M059J (cell line): ENCODE measurements at places on chromosomes 2 and 18.

GRCh38 chr2:235781775-235782174 lies 287.9 kb downstream of the AGAP1 start:
- DNase-seq, result no peak

DNA sequence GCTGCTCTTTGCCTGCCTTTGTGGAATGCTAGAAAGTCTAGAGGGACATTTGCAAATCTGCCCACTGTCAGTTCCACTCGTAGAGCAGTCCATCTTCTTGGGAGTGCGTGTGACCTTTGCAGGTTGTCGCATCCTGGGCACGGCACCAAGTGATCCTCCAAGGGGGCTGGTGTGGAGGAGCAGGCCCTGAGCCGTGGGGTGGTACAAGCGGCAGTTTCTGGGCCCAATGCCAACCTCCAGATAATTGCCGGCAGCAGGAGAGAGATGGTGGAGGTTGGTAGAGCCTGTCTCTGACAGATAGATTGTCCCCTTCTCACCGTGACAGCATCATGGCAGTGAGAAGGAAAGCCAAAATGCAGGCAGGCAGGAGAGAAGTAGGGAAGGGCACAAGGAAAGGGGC lies 150.7 kb upstream of the SLC14A2 start:
- DNase-seq, result no peak

GRCh38 chr2:191432121-191432520 lies 186.9 kb downstream of the MYO1B start:
- DNase-seq, result no peak

- peak; percentile 22 for DNase-seq
These were observed 722 bp downstream of the ACSL3 start for GRCh38 chr2:222861411-222862105.

GRCh38 chr2:103365071-103365470 lies 603.2 kb downstream of the TMEM182 start:
- DNase-seq, result no peak

GRCh38 chr18:56309104-56309503 lies 329.3 kb downstream of the TXNL1 start:
- no peak for DNase-seq

- DNase-seq, result no peak
These were observed 6.7 kb downstream of the GYPC start for GRCh38 chr2:126662621-126663020.

GRCh38 chr2:107308835-107309234 lies 422.9 kb upstream of the ST6GAL2 start:
- DNase-seq, result no peak

DNA sequence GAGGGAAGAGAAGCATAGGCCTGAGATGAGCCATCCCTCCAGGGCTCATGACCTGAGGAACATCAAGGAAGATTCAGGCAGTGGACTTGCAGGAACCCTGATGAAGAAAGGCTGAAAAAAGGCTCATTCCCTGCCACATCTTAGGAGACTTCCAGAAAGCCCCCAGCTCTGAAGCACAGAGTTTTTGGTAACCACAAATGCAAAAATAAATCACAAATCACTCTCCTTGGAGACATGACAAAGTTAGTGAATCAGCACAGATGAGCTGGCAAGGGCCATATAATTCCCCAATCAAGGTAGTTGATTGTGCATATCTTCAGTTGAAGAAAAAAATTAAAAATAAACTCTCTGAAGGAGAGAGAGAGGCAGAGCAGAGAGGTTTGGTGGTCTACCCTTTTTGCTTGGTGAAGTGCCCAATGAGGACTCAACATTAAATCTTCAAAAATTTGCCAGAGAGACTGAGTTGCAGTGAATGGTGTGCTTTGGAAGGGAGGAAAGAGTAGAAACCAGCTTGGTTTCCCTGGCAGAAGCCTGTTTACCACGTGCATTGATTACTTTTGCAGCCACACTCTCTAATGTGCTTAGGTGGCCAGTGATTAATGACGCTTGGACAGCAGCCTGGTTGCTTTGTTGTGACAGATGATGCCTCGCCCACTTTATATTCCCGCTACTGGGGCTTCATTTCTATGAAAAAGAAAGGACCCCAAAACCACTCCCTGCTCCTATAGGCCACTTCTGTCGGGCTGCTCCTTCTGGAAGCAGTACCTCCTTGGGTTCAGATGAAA lies 257.4 kb upstream of the SLC14A2 start:
- DNase-seq, result peak; percentile 82

- DNase-seq, result peak; percentile 86
These were observed 40.6 kb upstream of the MAP2 start for GRCh38 chr2:209383212-209383611.

DNA sequence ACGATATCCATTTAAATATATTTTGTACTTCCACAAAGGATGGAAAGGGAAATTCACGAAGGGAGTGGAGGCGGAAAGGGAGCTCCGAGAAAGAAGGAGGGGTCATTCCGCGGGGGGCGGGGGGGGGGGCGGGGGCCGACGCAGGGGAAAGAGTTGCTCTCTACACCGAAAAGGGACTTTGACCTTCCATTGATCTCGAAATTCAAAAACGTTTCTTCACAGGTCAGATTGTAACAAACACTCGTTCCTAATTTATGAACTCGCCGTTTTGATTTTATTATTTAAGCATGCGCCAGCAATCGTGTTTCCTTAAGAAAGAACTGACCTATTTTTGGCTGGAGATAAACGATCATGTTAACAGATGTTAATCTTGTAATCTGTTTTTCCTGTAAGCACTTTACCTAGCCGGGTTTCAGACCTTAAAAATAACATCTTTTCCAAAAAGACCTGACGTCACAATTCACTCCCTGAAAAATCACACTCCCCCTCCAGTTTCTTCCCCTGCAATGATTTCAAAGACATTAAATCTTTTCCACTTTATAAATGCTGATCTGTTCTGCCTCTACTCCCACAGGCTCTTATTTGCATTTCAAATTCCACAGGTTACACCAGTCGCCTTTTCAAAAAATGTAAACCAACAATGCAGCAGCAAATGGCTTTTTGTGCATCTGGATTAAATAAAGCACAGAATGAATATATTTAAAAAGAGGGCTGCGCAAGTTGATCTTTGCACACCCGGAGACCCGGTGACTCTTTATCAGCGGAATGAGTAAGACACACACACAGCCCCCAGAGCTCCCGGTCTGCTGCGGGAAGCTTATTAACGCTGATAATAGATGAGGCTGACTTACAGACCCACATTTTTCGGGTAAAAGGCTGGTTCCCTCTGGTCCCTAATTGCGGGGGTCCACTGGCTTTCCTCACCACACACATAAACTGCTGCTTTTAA lies 1.6 kb downstream of the ZNF516 start:
- DNase-seq, result peak; percentile 38

DNA sequence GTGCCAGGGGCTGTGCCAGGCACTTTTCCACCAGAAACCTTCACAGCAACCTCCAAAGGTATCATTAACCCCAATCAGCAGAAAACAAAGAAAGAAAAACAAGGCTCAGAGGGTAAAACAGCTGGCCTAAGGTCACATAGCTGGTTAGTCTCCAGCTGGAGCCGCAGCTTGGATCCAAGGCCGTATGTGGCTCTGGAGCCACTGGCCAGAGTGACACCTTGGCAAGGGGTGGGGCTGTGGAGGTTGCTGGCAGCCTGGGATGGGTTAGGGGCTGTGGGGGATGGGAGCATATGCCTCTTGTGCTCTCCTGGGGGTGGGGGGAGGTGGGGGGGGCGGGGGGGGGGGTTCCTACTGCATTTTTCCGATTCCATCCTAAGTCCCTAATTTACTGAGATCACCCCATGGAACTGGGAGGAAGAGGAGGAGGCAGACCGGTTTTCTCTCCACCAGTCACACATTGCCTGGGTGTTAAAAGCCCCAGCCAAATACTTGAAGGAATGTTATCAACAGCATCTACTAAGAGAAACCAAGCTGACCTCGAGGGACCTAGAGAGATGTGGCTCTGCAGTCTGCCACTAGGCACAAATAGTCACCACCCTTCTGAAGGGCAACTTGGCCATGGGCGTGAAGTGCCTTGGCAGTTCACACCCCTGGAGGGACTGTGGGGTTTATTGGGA lies 8.0 kb downstream of the HAAO start:
- no peak for DNase-seq

DNA sequence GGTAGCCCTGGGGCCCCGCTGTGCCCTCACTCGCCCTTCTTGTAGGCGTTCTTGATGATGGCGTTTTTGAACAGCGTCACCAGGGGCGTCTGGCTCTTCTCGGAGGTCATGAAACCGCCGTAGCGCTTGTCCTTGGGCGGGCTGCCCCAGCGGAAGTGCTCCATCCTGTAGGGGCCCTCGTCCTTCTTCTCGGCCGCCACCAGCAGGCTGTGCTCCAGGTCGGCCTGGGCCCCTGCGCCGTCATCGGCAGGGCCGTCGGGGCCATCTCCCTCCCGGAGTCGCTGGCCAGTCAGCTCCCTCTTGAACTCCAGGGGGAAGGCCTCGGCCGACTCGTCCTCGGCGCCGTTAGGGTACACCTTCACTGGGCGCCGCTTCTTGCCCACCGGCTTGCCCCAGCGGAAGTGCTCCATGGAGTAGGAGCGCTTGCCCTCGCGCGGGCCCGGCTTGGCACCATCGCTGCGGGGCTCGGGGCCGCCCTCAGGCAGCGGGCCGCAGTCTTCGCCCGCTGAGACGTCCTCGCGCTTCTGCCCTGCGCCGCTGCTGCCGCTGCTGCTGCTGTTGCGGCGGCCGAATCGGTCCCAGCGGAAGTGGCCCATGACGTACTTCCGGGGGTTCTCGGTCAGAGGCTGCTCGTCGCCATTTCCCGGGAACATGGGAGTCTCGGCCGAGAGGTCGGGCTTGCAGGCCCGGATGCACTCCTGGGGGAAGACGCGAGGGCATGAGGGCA lies 7.2 kb downstream of the POMC start:
- DNase-seq, result no peak

DNA sequence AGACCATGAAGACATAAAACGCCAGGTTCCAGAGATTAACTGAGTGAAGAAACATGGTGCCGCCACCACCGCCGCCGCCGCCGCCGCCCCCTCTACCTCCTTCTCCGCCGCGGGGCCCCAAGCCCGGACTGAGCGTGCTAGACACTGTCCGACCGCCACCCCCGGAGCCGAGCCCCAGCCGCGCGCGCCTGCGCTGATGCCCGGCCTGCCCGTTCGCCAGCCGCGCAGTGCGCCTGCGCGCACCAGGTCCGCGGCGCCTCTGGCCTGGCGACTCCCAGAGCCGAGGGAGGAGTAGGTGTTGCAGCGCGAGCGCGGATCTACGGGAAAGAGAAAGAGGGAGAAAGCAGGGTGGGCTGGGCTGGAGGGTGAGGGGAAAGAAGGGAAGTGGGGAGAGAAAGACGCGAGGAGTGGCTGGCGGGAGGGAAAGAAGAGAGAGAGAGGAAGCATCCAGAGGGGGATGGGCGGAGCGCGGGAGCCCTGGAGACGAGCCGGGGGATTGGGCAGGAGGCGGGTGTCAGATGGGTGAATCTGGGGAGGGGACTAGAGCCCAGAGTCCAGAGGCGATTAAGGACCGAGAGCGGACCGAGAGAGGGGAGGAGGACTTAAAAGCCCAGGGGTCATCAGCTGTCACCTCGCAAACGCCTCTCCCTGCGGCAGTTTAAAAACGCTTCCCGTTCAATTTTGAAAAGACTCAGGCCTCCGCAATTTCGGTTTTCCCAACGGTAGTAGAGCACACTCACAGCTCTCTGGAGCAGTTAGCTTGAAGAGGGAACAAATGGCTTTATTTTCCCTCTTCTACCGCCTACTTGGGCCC lies at the start of gene PGAP1:
Gene PGAP1, minus strand, starts transcription at position 146 of the 814 bp plus-strand sequence. Its CDS starts 91 bp downstream, at position 55.
- peak; percentile 92 for DNase-seq

DNA sequence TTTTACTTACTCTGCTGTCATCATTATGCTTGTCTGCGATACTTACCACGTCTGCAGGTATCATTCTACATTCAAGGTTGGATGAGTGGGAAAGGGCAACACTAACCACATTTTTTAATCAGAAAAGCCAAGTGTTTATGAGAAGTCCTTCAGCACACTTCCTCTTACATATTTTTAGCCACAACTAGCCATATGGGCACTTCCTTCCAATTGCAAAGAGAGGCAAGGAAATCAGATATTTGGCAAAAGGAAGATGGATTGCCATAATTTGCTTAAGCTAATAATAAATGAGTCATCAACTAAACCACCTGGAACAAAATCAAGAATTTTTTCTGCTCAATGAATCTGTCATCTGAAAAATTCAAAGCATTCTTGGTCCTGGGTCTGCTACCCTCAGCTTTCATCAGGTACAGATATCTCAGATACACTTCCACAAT lies 16.7 kb upstream of the MRO start:
- DNase-seq, result peak; percentile 92

DNA sequence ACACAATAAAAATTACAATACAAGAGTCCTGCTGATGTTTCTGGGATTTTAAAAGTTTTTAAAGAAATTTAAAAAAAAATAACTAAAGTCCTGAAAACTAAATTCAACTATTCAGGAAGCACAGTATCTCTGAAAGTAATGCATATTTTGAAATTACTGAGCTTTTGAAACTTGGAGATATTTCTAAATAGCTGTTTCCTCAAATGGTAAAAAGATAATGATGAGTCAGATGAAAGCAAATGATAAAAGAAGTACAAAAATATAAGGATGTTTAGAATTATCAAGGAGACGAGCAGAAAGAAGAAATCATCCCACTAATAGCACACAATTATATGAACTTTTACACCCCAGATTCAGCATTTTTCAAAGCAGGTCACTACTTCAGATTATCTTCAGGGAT lies 90.2 kb upstream of the SLC25A52 start:
- DNase-seq, result no peak

DNA sequence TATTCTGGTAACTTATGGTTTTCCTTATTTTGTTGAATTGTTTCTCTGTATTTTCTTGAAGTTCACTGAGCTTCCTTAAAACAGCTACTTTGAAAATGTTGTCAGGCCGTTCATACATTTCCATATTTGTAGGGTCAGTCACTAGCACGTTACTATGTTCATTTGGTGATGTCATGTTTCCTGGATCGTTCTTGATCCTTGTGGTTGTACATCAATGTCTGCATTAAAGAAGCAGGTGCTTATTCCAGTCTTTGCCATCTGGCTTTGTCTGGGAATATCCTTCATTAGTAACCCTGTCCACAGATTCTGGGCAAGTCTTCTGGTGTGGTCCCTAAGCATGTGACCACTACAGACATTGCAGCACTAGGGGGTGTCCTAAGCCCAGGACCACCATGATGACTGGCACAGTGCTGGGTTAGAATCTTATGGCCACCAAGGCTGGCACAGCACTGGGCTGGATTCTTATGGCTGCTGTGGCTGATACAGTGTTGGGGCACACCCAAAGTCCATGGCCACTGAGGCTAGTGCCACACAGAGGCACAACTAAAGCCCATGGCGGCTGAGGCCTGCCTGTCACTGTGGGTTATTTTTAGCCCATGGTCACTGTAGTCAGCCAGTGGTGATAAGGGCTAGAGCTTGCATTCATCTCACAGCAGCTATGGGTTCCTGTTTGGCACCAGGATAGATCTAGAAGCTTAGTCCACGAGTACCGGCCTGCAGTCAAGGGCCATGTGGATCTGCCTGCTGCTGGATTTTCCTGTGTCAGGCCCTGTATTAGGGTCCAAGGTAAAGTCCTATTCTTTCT lies 13.2 kb downstream of the VWA3B start:
- DNase-seq, result no peak

DNA sequence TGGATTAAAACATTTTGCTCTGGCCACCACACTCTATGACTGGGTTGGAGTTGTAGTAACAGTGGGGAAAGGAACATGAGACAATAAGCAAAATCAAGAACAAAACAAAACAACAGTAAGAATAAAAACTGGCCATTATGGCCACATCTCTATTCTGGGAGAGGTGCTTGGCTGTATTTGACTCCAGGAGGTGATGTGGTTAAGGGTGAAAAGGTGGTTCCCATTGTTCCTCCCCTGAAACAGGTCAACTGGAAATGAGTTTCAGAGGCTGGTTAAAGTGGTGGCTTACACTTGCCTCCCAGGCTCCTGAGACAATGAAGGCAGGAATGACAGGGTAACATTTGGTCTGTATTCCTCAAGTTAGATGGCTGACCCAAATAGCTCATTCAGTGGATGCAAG lies 67.3 kb upstream of the FANCL start:
- no peak for DNase-seq
